T-cell (primary cell): ENCODE measurements at places on chromosomes 11 and 22.
A peak's percentile ranks its signal among the peaks of the same experiment; 100 is the strongest.

DNA sequence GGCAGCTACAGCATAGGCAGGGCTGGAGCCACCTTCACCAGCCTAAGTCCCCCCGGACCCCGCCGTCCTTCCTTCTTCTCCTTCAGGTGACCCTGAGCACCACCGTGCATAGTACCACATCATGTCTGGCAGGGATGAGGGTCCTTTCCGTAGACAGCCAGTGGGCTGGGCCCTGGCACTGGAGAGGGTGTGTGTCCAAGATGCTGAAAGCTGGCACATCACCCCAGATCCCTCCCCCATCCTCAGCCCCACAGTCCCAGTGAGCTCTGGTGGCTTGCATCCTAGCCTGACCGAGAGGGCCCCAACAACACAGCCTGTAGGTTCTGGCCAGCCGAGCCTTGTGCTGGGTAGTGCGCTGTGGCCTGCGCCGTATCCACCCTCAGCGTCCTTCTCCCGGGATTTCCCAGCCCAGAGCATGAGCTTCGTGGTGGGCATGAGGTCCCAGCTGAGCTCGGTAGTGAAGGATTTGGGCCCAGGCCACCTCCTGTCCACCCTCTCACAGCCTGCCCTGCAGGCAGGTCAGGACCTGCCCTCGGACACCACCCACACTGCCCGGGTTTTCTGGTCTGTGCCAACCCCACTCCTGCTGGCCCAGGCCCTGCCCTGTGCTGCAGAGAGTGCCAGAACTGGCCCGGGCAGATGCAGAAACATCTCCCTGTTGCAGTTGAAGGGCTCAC lies 1124.3 kb downstream of the BRD1 start:
- no peak for DNase-seq
- no peaks in the 10 kb centered on the region for H3K36me3 ChIP-seq
- no peak overlapping the region for H3K27ac ChIP-seq
- H3K4me3 ChIP-seq = no peak overlapping the region
- H3K27me3 ChIP-seq = no peaks in the 10 kb centered on the region

- peaks cover 12% of the 10 kb centered on the region for H3K27me3 ChIP-seq
- no peak overlapping the region for H3K27ac ChIP-seq
- no peaks in the 10 kb centered on the region for H3K4me1 ChIP-seq
- no peaks in the 10 kb centered on the region for H3K36me3 ChIP-seq
Observed at GRCh38 chr11:36123336-36124101, 165.7 kb downstream of the COMMD9 start.

DNA sequence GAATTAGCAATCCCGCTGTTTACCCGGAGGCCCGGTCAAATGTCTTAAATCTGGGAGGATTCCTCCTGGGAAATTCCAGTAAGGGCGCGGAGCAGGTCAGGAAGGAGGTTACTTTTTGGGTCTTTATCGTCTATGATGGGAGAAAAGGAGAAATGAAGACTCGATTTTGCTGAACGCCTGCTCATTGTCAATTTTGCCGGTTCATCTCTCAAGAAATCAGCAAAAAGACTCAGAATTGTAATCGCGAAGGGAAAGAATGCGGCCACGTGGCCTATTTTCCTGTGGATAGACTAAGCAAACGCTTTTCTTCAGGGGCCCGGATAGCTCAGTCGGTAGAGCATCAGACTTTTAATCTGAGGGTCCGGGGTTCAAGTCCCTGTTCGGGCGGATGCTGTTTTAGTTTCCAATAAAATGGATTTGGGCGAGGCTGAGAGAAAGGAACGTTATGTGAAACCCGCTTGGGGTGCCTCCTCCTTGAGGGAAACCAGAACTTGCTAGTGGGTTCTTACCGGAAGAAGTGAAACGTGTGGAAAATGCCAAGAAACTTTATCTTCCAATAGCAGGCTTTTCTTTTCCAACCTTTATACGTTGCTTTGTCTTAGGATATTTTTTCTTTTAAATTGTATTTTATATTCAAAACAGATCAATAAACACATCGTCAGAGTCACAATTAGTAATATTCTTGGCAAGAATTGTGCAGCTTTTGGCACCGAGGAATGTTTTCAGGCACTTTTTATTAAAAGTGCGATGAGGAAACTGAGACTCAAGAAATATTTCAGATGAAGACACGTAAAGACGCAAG lies 45.0 kb downstream of the OR4D9 start:
- peaks cover 2% of the 10 kb centered on the region for H3K27me3 ChIP-seq
- H3K36me3 ChIP-seq = no peaks in the 10 kb centered on the region
- H3K27ac ChIP-seq = no peak overlapping the region
- peaks cover 39% of the 10 kb centered on the region for H3K4me1 ChIP-seq
- peak; percentile 29 for DNase-seq

DNA sequence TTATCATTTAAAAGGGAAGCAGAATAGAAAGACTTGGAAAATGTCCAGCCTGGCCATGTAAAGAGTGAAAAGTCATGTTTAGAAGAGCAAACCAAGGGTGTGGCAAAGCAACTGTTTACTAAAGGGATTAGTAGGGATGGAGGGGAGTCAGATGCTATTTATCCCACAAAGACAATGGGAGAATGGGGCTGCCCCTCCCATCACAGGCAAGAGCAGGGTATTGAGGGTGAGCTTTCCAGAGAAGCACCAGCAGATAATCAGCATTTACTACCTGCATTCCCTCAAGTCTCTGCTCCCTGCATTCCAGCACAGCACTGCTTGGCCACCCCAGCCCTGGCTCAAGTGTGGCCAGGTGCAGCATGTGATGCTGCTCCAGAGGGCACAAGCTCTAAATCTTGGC lies 18.5 kb upstream of the QSER1 start:
- H3K4me1 ChIP-seq = no peaks in the 10 kb centered on the region
- H3K4me3 ChIP-seq = no peak overlapping the region
- H3K36me3 ChIP-seq = no peaks in the 10 kb centered on the region
- H3K27me3 ChIP-seq = no peaks in the 10 kb centered on the region
- no peak overlapping the region for H3K27ac ChIP-seq

- H3K36me3 ChIP-seq = no peaks in the 10 kb centered on the region
- no peak for DNase-seq
- H3K4me3 ChIP-seq = no peak overlapping the region
Observed at GRCh38 chr22:48486558-48486957, 1341.1 kb downstream of the BRD1 start.

DNA sequence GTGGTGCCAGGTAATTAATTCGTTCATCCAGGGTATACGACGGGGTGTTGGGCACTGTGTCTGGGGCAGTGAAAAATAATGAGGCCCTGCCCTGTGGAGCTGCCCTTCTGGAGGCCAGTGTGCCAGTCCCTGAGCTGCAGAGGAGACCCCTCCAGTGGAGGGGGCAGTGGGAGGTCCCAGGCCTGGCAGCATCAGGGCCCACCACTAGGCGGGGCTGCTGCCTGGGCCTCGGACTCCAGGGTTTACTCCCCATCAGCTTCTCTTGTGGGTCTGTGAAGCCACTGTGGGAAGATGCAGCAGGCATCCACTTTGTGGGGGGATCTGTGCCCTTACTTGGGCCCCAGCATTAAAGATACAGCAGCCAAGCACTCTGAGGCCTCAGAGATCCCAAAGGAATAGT lies 17.4 kb upstream of the TMPRSS6 start:
- no peak overlapping the region for H3K4me3 ChIP-seq
- H3K36me3 ChIP-seq = peaks cover 10% of the 10 kb centered on the region
- DNase-seq = peak; percentile 31
- no peak overlapping the region for H3K27ac ChIP-seq
- no peaks in the 10 kb centered on the region for H3K27me3 ChIP-seq

GRCh38 chr11:96265972-96266371 lies 77.0 kb downstream of the MAML2 start:
- no peak overlapping the region for H3K27ac ChIP-seq
- DNase-seq = no peak
- H3K4me3 ChIP-seq = no peak overlapping the region
- H3K4me1 ChIP-seq = peaks cover 28% of the 10 kb centered on the region
- H3K27me3 ChIP-seq = no peaks in the 10 kb centered on the region
- H3K36me3 ChIP-seq = no peaks in the 10 kb centered on the region

DNA sequence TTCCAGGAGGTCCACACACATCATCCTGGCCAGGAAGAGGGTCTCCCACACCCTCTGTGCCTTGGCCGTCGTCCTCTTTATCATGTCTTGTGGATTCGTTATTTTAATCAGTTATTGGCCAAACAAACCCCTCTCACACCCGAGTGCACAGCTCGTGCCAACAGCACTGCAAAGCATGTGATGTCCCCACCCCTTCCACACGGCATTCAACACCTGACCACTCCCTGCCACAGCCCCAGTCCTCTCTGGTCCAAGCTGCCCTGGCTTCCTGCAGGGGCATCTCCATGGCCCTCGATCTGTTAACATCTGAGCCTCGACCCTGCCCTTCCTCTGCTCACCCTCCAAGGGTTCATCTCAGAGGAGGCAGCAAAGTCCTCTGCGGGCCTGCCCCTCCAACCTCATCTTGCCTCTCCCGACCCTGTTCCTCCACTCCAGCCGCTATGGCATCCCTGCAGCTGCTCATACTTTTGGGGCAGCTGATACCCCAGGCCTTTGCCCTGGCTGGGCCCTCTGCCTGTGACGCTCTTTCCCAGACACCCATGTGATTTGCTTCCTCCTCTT lies 14.0 kb downstream of the MYEOV start:
- H3K4me3 ChIP-seq = no peak overlapping the region
- DNase-seq = no peak
- peaks cover 29% of the 10 kb centered on the region for H3K4me1 ChIP-seq
- no peaks in the 10 kb centered on the region for H3K27me3 ChIP-seq
- H3K27ac ChIP-seq = no peak overlapping the region
